ENCODE measurements at places on chromosomes 16 and 17.

GRCh38 chr16:84514295-84514873 is 9.9 kb upstream of the MEAK7 start:
- DNase-seq, result no peak

DNA sequence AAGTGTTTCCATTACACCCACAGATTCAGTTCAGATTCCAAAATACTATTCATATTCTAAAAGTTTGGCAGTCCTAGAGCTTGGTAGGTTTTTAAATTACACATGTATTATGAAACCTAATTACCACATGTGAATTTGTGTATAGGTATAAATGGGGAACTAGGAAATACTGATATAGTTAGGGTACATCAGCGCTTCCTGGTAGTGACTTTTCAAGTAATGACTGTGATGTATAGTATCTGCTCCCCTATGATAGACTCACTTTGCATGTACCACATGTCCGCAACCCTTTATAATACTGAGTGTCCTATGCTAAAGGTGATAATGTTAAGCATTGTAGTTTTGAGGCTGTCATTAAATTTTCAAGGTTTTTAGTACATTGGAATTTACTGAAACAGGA is 22.9 kb downstream of the CDK12 start:
- DNase-seq, result no peak

GRCh38 chr17:47837401-47838039 is 3.6 kb downstream of the SCRN2 start:
- no peak for DNase-seq

GRCh38 chr17:82734987-82735866 is at the start of gene FN3K:
Gene FN3K, plus strand, starts transcription at chr17:82735615. Its CDS starts 22 bp downstream, at chr17:82735637.
- no peak for DNase-seq

GRCh38 chr16:11016993-11017392 is 72.6 kb downstream of the CLEC16A start:
- no peak for DNase-seq

DNA sequence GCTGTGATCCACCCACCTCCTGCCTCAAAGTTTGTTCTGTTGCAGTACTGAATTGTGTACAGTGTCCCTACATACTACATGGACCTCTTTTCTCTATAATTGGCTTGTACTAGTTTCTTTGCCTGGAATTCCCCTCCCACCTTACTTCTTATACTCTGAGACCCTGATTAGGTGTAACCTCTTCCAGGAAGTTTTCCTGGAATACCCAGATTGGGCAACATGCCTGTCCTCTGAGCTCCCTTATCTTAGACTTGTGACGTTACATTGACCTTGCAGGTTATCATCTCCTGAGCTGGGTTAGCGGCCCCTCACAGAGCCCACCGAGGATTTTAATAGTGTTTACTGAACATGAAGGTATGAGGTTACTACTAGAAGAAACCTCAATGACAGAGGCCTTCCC is 237.0 kb downstream of the ZNF423 start:
- no peak for DNase-seq

- DNase-seq, result no peak
These were observed 326.6 kb downstream of the PHKB start for GRCh38 chr16:47787696-47788095.

DNA sequence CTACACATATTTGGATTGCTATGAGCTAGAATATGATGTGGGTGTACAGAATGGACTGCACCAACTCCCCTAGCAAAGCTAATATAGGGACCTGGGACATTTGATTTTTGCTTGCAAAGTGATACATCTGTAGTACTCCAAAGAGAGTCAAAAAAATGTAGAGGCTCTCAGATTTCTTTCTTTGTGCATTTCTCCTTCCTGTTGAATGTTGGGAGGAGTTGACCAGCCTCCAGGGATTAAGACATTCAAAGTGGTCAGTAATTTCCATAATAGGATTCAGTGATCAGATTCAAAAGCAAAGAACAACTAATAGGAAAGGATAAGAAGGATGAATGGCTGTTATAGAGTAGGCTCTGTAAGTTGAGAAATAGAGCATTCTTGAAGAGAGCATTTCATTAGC is 934.9 kb downstream of the KCNJ2 start:
- DNase-seq, result no peak

DNA sequence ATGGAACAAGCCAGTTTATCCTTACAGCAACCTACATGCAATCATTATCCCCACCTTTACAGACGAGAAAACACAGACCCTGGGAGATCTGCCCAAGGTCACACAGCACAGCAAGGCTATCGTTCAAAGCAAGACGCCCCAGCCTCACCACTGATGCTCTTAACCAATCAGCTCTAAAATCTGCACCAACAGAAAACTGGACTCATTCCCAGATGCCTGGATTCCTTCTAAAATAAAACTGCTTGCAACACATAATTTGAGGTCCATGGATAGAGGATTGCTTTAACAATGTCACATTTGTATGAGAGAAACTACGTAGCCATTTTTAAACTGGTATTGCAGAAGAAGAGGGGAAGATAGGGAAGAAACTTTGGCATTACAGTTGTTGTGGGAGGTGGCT is 6.8 kb downstream of the COTL1 start:
- DNase-seq, result no peak

GRCh38 chr17:65876985-65877384 is 314.9 kb downstream of the CEP112 start:
- no peak for DNase-seq

DNA sequence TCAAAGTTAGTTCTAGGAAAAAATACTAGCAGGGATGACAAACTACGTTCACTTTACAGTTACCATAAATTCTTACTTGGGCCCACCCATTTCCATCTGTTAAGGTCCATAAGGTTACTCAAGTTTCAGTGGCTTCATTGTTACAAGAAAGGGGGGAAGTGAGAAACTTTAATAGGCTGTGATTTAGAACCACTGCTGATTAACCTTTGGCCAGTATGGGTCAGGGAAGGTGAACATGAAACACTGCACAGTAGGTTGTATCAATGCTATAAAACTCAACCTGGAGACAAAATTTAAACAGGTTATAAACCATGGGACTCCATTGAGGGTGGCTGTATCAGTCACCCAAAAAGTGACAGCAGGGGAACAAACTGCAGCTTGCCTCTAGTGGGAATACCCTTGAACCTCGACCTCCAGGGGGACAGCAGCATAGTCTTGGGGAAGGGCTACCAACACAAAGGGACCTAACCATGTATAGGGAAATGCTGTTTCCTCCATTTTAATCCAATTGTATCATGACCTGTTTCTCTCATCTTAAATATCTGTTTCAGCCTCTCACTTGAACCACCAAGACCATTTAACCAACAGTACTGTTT is 10.4 kb downstream of the PTRH2 start:
- no peak for DNase-seq

DNA sequence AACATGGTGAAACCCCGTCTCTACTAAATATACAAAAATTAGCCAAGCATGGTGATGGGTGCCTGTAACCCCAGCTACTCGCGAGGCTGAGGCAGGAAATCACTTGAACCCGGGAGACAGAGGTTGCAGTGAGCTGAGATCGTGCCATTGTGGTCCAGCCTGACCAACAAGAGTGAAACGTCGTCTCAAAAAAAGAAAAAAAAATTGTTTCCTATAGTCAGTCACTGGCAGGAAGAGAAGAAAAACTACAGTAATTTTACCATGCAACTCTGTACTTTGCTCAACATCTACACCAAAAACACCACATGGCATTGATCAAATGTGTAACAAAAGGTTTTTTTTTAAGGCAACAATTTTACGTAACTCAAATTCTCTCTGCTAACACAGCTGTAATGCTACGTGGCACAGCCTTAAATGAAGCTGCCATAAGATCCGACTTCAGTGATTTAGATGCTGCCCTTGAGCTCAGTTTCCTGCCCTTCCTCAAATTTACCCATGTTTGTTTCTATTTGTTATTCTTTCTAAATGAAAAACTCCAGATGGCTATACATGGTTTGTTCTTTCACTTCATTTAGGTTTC is 40.2 kb downstream of the CNOT1 start:
- peak; percentile 21 for DNase-seq

DNA sequence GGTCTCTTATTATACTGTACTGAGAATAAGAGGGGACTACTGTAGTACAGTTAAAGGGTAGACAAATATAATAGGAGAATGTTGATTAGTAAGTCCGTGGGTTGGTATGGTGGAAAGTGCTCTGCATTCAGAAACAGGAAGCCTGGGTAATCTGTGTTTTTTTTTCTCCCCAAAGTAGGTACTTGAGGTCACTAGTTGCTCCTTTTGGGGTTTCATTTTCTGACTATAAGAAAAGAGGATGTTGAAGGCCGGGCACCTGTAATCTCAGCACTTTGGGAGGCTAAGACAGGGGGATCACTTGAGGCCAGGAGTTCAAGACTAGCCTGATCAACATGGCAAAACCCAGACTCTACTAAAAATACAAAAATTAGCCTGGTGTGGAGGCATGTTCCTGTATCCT is 42.0 kb upstream of the MMD start:
- DNase-seq, result no peak

GRCh38 chr17:3635474-3636153 is 436 bp downstream of the SHPK start:
- DNase-seq, result no peak

DNA sequence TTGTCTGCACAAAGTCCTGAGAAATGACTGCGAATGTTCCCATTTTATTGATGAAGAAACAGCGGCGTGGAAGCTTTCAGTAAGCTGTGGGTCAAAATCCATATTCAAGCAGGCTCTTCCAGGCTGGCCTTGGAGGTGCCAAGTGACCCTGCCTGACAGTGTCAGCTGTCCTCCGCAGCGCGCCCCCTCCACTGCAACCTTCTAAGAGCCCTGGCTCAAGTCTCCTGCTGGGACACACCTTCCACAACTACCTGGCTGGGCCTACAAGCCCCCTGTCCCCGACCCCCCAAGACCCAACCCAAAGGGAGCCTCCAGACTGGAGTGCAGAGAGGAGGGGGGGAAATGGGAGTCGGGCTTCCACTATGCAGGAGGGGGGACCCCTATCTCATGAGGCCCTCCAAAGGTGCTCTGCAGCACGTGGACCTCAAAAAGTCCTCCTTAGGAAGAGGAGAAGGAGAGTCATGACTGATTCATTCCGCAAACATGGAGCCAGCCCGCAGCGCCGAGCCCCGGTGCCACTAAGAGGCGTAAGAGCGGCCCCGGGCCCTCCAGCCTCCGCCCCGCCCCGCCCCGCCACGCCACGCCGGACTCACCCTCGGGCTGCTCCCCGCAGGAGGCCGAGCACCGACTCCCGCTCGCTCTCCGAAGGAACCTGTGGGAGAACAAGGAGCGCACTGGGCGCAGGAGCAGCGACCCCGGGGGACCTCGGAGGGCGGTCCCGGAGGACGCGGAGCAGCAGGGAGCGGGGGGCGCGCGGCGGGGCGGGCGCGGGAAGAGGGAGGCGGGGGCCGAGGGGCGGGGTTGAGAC is 574 bp downstream of the MPP3 start:
- no peak for DNase-seq

DNA sequence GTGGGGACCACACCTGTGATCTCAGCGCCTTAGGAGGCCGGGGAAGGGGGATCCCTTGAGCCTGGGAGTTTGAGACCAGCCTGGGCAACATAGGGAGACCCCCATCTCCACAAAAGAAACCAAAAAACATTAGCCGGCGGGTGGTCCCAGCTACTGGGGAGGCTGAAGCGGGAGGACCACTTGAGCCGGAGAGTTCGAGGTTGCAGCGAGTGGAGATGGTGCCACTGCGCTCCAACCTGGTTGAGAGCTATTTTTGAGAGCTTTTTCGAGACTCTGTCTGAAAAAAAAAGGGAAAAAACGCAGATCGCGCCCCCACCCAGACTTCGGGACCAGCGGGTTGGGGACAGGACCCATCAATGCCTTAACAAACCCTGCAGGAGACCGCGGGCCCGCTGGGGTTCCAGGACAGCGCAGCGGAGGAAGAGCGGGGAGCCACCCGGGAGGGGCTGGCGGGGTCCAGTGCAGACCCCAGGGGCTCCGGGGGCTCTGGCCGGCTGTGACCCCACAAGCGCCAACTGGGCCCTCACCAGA is 762 bp upstream of the BAIAP3 start:
- DNase-seq, result no peak

- no peak for DNase-seq
These were observed 17.1 kb upstream of the RHOT1 start for GRCh38 chr17:32124985-32125847.

DNA sequence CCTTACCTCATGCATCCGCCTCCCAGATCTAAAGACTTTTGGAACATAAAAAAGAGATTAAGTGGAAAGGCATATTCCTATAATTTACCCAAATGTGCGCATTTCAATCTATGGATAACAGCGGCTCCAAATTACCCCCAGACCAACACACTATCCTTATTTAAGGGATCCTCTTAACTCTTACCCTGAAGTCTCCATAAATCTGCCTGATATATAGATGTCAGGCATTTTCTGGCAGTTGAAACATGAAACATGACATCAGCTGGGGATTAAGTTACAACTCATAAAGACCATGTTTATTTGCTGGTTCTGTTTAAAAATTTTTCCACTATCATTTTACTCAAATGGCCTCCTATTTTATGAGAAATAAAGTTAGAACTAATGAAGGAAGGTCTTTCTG is 478.5 kb upstream of the SALL1 start:
- no peak for DNase-seq

GRCh38 chr17:6657633-6658287 is 6.2 kb downstream of the C17orf100 start:
- DNase-seq, result no peak

DNA sequence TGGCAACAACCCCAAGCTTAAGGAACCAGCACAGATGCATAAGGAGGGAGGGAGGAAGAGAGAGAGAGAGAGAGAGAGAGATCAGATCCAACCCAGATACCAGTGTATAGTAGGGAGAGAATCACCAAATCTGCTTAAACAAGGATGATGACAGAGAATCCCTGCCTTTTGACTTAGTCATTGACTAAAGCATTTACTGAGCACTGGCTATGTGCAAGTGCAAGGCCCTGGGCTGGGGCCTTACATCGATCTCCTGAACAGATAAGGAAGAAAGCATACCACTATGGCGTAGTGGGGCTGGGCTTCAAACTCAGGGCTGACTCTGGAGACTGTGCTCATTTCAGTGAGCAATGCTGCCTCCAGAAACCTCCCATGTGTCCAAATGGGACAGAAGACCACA is 15.8 kb downstream of the TSNAXIP1 start:
- DNase-seq, result no peak

GRCh38 chr17:77924757-77925336 is 33.7 kb upstream of the TNRC6C start:
- DNase-seq, result no peak

Data from left renal cortex interstitium (tissue), 4 donors.